ENCODE measurements at places on chromosomes 2 and 18.

DNA sequence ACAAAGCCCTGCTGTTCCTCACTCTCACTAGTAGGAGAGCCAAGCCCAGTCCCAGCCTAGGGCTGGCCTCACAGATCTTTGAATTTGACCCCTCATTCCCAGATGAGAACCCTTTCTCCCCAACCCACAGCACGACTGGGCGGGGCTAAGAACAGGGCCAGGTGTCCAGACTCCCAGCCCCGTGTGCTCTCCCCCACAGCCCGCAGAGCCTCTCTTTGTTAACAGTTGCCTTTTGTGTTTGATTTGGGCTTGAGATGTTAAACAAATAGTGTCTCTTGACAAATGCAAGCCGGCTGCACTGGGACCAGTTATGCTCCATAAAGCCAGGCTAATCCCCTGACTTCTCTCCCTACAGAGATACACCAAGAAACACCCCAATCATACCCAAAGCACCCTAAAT, 4.7 kb upstream of the KCNK3 start:
- no peak for DNase-seq

- no peak for DNase-seq
These were observed 194.5 kb downstream of the UBE2E3 start for GRCh38 chr2:181174611-181175580.

GRCh38 chr2:146697307-146697706, 1147.5 kb upstream of the ACVR2A start:
- DNase-seq: no peak

DNA sequence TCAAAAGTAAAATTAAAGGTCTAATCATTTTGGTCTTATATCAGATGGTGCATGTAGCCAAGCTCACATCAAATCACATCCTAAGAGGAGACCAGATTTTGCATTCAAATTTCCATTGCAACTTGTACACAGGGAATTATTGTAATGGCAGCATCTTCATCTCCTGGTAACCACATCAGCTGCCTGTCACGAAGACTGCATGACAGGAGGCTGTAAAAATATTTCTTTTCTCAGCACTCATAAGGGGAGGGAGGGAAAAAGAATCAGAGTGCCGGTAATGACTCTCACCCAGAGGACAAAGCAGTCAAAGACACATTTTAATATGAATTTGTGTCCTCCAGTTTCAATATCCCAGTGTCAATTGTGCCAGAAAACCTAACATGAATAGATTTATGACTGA, 216.7 kb downstream of the TMEM163 start:
- no peak for DNase-seq

- no peak for DNase-seq
These were observed 26.8 kb downstream of the PLEK start for GRCh38 chr2:68391869-68392268.

DNA sequence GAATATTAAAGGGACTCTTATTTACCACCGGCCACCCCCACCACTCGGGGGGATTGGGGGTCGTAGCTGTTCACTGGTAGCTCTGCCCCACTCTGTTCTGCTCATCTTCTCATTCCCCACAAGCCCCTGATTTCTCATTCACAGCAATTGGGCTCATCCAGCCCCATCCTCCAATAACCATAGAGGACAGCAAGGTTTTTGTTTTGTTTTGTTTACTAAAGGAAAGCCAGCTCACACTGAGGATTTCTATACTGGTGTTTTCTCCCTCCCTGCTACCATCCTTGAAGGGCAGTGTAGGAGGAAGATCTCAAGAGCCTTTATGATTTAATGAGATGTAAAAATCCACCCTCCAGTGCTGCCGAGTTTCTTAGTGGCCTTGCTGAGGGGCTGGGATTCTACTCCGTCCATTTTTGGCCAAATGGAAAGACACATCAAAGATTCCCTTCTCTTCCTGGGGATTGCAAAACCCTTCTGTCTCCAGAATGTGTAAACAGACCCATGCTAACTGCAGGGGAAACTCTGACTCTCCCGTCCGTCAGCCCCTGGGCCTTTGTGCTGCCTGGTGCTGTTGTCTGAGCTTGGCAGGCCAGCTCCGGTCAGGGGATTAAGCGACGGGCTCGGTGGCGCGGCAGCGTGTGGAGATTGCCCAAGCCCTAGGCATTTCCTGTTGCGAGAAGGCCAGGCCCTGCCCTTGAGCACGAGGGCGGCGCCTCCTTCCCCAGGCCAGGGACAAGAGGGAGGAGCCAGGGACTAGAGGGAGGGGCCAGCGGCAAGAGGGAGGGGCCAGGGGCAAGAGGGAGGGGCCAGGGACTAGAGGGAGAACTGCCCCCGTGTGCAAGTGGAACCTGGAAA, 165.0 kb downstream of the ANTXR1 start:
- DNase-seq: no peak

- DNase-seq: no peak
These were observed 457.7 kb downstream of the CBLN2 start for GRCh38 chr18:72086421-72086820.

DNA sequence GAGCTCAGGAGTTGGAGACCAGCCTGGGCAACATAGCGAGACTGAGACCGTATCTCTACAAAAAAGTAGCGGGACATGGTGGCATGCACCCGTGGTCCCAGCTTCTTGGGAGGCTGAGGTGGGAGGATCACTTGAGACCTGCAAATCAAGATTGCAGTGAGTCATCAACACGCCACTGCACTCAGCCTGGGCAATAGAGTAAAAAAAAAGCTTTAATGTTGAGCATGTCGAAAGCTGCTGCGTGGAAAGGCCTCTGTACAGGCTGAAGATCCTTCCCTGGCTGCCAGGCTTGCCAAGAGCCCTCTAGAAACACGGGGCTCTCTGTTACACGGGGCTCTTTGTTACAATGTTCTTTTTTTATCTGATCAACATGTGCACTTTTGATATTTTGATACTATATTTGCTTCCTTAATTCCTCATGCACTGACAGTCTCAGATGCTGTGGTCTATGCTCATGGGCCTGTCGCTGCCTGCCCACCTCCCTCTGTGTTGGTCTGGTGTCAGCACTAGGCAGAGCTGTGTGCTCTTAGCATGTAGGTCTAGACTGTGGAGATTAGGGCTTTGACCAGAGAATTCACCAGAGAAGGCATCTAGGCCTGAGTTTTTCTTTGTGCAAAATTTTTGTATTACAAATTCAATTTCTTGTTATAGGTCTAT, 18.7 kb downstream of the CLK1 start:
- DNase-seq: no peak

DNA sequence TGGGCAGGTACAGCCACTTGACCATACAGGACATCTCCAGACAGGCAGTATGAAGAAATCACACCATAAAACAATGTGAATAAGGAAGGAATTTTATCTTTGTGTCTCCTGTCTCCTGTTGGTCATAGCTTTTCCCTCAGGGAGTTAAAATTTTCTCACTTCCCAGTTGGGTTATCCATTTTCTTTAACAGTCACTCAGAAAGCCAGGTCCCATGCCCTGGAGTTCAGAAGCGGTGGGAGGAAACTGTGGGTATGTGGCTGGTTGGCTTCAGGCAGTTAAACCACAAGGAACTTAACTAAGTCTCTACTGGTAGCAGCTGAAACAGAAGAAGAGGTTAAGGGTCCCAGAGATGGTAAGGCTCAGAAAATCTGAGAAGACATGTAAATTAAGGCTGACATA, 6.5 kb upstream of the SMAD2 start:
- no peak for DNase-seq

GRCh38 chr2:206521115-206521514, 77.8 kb downstream of the ADAM23 start:
- DNase-seq: no peak

DNA sequence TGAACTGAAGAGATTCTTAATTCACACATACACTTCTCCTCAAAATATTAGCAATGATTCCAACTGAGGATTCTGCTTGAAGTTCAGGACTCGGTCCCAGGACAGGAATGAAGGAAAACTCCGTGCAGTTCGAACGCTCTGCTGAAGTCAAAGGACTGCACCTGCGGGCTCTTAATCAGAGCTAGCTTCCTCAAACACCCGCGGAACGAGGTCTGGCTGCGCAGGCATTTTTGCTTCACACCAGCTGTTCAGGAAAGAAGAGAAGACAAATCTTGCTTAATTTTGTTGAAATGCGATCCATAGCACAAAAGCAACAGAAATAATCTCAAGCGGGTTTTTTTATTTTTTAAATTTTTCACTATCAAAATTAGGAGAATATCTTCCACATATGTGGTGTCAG, 175.6 kb downstream of the LAMA1 start:
- DNase-seq: no peak

- DNase-seq: no peak
These were observed 61.9 kb downstream of the PUM2 start for GRCh38 chr2:20288642-20289340.

DNA sequence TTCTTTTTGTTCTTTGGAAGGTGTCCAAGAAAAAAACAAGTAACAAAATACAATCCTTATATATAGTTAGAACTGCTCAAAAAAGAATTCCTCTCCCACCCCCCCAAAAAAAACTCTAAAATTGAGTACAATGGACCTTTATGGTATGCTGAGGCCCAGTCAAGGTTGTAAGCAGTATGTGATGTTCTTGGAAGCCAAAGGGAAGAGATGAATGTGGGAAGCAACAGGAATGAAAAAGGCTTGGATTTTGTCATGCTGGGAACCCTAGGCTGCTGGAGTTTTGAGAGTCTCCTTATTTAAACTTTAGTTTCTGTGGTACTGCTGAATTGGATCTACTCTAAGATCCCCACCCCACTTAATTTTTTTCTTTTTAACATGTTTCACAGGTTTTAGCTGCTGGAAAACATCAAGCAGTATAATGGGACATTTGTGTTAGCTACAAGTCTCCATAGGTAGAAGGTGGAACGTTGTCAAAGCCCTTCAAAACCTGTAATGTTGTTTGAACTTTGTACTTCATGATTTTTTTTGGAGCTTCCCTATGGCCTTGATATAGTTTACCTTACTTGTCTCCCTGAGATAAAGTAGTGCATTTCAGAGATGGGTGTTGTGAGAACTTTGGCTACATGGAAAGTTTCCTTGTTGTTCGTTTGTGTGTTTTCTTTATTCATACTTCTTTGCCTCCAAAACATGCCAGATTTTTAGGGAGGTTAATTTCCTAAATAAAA, 57.7 kb downstream of the PHLPP1 start:
- no peak for DNase-seq

GRCh38 chr2:136916131-136916530, 150.8 kb downstream of the THSD7B start:
- DNase-seq: no peak

- DNase-seq: no peak
These were observed 16.0 kb downstream of the ASPRV1 start for GRCh38 chr2:69945441-69945840.

DNA sequence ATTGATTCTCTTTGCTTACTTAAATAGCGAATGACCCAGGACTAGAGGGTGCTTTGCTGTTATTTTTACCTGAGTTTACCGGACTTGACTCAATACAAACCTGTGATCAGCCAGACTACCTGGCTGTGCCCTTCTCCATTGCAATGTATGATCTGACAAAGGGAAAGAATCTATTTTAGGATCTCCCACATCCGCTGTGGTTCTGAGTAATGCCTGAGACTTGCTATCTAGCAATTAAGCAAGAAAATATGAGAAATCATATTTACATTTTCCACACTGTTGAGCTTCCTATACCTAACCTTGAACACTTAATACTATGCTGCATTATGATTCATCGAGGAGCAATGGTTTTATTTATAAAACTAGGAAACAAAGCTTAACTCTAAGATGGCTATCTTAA, 215.2 kb downstream of the RAD51AP2 start:
- no peak for DNase-seq

DNA sequence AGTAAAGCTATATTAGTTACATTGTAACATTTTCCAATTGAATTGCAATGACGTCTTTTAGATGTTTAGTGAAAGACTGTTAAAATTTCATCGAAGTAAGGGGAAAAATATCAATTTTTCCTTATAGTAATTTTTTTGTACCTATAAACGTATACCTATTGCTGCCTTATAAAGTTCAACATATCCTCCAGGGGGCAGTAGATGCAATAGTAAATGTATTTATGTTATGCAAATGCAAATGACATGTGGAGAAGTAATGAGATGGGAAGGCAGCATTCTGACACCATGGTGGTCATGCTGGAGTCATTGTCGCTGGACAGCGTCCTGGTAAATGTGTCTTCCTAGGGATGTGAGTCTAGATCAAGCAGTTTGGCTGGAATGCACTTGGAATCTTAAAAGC, 38.7 kb downstream of the MSTN start:
- peak; percentile 1 for DNase-seq

GRCh38 chr18:3305354-3305762, 43.4 kb downstream of the MYL12B start:
- no peak for DNase-seq

DNA sequence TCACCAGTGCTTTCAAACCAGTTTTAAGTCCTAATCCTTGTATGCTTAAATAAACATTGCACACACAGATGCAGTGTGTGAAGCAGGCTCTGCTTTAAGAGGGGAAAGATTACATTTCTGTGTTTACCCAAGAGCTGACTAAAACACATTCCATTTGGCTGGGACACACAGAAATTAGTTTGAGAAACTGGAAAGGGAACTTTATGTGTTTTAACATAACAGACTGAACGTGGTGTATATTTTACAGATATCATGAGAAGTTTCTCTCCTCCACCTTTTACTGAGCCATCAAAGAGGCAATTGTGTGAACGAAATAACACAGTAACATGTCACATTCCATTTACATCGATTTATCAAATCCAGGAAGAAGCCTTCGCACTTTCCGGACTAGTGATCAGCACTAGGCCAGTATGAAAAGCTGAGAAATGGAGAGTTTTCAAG, 121.8 kb downstream of the MAIP1 start:
- no peak for DNase-seq

DNA sequence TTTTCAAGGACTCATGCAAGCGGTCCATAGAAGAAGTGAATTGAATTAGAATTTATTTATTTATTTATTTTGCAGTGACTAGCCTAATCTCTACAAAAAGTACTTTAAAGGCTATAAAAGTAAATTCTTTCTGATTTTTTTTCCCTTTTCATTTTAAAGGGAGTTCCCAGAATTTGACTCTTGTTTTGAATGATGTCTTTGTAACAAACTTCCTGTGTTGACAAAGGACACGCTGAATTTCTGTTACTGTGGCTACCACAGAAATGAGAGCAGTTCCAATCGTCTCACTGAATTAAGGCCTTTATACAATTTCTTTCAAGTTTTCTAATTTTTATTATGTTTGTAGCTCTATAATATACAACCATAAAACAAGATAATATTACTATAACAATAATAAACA, 46.3 kb upstream of the LPIN2 start:
- DNase-seq: no peak

- DNase-seq: peak; percentile 5
These were observed 114.7 kb downstream of the DNAH6 start for GRCh38 chr2:84631047-84631446.

DNA sequence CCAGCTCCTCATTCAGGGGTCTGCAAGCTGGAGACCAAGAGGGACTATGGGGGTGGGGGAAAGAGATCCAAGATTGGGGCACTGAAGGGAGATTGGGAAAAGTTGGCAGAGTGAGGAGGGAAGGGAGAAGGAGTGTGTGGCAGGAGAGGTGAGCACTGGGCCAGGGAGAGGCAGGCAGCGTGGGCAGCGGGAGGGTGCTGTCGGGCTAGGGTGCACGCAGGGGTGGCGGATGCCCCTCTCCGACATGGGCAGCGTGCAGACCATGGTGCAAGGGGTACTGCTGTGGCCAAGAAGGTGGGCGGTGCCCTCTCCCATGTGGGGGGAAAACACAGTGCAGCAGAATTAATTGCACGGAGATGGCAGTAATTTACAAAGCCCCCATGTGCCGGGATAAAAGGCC, 74.1 kb downstream of the CELF4 start:
- DNase-seq: no peak

- no peak for DNase-seq
These were observed 23.2 kb downstream of the ACOXL start for GRCh38 chr2:110755491-110756078.

Data from GM19239 (cell line).